Neural crest cell (in vitro differentiated cells): ENCODE measurements at places on chromosomes 7 and 10. TPM values are rescaled to one million over a fixed set of nuclear protein-coding genes. Genes with fewer than 3 reads are reported as not detected.

PTF1A gene
- total RNA-seq: 0.16 TPM in 1 of 2 replicates, not detected in the other

TET1 gene
- total RNA-seq: 27.7 and 30.0 TPM in 2 replicates

PNLIPRP2 gene
- total RNA-seq: not detected in 2 replicates

MMP21 gene
- total RNA-seq: not detected in 2 replicates

SLC16A12 gene
- not detected in 2 replicates for total RNA-seq

FXYD4 gene
- total RNA-seq: not detected in 2 replicates

HGF gene
- total RNA-seq: 0.05 and 0.14 TPM in 2 replicates

TFR2 gene
- 1.7 and 2.4 TPM in 2 replicates for total RNA-seq

NFE2L3 gene
- 2.4 and 3.5 TPM in 2 replicates for total RNA-seq

DNA sequence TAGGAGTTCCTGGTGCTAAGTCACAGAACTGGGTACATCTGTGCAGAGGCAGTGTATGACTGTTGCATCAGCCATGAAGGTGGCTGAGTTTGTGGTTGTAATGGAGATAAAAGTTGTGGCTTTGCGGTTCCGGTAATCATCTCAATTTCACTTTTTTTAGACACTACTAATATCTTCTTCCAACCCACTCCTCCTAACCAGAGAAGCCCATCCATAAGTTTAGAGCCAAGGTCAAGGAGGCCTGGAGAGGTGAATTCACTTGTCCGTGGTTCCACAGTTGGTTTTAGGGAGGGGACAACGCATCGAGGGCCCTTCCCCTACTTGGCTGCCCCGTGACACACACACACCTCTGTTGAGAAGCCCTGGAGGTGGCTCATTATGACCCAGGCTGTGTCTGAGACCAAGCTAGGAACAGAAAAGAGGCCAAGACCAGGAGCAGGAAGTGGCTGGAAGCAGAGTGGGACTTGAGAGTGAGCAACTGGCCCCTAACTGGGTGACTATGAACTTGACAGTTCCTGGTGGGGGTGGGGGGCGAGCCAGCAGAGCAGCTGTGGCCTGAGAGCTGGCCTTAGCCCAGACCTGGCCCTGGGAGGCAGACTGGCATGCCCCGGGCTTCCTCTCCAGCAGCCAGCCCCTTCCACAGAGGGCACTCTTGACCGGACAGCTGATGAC is 66.8 kb upstream of the COL13A1 start:
- DNase-seq: no peak

DNA sequence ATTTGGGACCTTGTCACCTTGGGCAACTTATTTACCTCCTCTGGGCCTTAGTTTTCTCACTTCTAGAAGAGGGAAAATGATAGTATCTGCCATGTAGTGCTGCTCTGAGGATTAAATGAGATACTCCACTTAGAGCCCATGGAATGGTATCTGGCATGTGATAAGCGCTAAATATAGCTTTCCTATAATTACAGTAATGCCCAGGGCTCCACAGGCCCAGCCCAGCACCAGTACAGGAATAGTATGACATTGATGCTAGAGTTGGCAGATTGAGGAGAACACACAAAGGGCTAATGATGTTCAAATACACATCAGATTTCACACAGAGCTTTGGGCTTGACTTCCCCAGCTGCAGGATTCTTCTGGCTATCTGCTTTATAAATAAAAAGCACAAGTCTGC is 34.9 kb downstream of the FAS start:
- DNase-seq: no peak

- DNase-seq: no peak
Measured at GRCh38 chr10:99374526-99374925, 45.4 kb downstream of the CNNM1 start.

GRCh38 chr10:22334414-22335172 is 10.7 kb upstream of the SPAG6 start:
- DNase-seq: no peak

- DNase-seq: no peak
Measured at GRCh38 chr10:90222372-90222771, 521.0 kb downstream of the KIF20B start.

DNA sequence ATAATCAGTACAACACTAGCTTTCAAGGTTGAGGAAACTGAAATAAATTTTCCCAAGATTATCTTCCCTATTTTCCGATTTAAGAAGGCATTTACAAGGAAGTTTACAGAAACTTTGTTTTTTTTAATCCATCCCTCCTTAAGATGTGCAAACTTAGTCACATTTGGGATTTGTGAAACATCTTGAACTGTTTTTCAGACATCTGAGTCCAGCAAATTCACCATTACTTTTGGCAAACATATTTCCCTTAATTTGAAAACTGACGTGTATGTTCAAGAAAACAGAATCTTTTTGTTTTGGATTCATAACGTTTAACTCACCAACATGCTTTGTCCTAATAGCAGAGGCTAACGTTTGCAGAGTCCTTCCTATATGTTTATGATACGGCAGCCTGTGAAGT is 19.5 kb downstream of the GLI3 start:
- DNase-seq: no peak

DNA sequence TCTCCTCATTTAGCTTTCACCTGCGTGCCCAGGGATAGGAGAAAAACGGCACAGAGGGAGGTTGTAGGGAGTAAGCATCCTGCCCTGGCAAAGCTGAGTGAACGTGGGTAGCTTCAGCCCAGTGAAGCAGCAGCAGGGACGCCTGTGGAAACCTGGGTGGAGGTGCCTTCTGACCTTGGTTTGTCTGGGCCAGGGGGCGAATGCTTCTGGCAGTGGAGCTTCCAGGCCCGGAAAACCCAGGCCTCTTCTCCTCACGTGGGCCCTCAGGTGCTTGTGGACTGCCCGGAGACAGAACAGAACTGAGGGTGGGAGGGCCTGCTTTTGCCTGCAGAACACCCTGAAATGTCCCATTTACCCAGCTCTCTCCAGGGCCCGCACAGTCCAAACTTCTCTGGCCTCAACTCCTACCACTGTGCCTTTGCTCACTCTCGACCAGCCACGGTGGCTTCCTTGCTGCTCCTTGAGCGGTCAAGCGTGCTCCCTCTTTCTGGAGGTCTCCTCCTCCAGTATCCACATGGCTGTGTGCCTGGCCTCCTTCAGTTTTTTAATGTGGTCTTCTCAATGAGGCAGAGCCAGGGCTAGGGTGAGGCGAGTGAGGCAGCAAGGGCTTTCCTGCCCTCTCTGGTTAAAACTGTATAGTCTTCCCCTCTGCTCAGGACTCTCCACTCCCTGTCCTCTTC is 62.4 kb downstream of the TMEM209 start:
- DNase-seq: no peak

DNA sequence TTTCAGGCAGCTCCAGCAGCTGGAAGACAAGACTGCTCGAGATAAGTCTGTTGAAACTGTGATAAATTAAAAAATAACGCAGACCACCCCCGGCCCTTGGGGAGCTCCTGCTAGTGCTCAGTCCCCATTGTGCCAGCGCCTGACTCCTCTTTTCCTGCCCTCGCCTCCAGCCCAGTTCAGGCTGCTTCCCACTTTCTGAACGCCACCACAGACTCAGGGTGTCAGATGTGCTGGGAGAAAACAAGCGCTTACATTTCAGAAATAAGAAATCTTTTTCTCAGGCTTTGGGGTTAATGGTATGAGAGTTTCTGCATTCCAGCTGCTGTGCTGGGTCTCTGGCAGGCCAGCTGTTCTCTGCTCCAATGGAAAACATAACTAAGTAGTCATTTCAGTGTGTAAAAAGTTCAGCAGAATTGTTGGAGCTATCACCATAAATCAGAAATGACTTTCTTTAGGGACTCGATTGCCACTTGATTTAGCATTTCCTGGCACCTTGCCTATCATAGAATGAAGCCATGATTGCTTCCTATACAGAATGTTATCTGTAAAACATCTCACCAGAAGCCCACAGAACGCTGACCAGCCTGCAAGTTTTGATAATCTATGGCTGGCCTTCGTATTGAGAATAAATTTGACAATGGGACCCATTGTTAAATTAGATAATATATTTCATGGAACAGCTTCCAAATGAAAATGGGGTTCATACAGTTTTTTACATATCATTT is 257.0 kb upstream of the ZNF32 start:
- DNase-seq: no peak

DNA sequence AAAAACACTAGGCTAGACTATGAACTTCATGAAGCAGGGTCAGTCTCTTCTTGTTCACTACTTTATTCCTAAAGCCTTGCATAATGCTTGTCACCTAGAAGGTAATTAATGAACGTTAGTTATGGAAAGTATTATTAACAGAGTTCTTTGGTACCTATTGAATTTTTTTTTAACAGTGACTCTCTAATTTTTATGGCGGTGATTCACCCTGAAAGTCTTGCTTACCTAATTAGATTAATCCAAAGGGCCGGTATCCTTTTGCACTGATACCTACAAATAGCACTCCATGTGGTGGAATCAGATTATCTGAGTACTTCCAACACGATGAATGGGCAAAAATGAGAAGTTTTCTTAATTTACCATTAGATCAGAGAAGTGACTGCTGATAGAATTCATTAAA is 31.7 kb downstream of the STAM start:
- no peak for DNase-seq

GRCh38 chr7:818031-818699 is 14.1 kb upstream of the SUN1 start:
- DNase-seq: no peak

GRCh38 chr10:47056247-47056510 is 145.0 kb downstream of the PTPN20 start:
- DNase-seq: no peak

DNA sequence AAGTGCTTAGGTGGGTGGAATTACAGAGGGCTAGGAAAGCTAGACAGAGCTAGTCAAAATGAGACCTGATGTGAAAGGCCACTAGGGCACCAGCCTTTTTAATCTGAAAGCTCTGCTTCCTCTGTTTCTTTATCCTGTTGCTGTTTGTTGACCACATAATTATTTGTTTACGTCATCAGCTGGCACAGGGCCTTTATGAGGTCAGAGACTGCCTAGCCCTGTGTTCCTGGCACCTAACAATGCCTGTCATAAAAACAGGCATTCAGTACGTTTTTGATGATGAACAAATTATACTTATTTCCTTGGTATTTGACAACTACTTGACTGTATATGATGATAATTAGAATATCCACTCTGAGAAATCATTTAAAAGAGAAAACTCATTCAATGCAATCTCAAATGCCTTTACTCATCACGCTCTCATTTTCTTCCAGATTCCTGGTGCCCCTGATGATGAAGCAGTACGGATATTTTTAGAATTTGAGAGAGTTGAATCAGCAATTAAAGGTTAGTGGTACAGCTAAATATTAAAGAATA is 26.0 kb downstream of the RBM17 start:
- DNase-seq: no peak

DNA sequence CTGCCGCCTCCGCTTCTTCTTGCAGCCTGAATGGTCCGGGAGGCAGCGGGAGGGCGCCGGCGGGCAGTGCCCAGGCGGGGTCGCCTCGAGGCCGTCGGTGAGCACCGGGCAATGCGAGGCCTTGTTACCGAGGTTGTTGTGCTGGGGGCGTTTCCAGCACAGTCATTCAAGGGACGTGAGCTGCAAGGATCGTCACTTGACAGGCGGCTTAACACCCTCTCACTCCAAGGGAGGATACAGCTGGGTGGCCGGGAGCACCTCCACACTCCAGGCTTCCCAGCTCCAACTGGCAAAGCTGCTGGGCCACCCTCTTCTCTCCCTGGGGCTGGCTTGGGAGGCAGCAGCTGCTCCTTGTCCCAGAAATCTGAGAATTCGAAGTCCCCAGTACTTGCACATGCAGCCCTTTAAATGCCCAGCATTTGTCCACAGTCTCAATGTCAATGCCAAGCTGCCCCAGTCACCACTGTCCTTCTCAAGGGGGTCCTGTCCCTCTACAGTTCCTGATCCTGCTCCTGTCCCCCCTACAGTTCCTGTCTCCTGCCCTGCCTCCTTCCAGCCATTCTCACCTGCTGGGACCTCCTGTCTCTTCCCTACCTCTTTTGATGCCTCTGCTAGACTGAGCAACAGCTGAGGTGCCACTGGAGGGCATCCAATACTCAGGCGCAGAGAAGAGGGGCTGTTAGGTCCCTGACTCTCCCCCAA is 4.4 kb upstream of the HOXA11 start:
- no peak for DNase-seq

GRCh38 chr10:69864321-69864720 is 62.6 kb downstream of the COL13A1 start:
- DNase-seq: no peak

DNA sequence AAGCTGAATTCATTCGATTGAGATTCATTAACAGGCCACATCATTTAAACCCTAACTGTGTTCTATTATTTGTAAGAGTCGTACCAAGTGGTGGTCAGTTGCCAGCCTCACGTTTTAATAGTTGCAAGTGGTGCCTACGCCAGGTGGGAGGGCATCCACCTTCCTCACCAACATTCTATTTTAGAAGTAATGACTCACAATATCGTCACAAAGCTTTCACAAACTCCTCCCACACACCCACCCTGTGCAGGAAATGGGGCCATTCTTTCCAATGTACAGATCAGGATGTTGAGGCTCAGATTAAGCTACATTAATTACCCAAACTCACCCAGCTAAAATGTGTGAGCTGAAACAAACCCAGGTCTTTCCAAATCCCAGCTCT is 77.3 kb upstream of the SAMD8 start:
- DNase-seq: no peak

- DNase-seq: no peak
Measured at GRCh38 chr7:88109612-88110011, 110.2 kb downstream of the SRI start.

GRCh38 chr7:5596046-5596895 is 172.6 kb upstream of the TNRC18 start:
- no peak for DNase-seq

DNA sequence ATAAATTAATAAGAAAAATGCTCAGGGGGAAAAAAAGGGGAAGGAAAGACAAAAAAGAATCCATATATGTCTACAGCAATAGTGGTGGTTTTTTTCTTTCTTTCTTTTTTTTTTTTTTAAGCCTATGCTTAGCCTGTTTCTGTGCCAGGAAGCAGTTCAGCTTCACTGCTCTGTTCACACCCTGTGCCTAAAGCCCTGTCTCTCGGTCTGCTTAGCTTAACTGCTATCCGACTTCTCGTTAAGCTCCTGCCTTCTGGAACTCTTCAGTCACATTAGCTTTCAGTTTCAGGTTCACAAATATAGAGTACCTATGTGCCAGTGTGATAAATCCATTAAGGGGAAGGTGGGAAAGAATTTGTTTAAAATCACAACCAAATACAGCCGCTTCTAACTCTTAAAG is 26.5 kb upstream of the NRG3 start:
- no peak for DNase-seq

- no peak for DNase-seq
Measured at GRCh38 chr10:72659694-72660093, 32.2 kb upstream of the MCU start.

DNA sequence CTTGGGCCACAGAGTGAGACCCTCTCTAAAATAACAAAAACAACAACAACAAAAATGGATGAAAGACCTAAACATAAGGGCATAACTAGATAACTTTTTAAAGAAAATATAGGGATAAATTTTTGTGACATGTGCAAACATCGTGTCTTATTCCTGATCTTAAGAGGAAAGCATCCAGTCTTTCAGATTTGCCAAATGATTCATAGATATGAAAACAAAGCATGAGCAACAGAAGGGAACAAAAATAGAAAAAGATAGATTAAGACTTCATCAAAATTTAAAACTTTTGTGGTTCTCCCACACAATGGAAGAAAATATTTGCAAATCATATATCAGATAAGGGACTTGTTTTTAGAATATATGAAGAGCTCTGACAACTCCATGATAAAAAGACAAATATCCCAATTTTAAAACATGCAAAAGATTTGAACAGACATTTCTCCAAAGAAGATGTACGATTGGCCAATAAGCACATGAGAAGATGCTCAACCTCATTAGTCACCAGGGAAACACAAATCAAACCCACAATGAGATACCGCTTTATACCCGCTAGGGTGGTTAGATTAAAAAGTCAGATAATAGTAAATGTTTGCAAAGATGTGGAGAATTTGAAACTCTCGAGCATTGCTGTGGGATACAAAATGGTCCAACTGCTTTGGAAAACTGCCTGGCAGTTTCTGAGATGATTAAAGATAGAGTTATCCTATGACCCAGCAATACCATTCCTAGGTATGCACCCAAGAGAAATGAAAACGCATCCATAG is 20.3 kb downstream of the PPIF start:
- no peak for DNase-seq
